ENCODE measurements at places on chromosomes 1 and 21. TPM values are rescaled to one million over a fixed set of nuclear protein-coding genes. Genes with fewer than 3 reads are reported as not detected.

Gene LRRC8B
- total RNA-seq: 5.0 TPM

Gene BLACAT1
- 3.9 TPM for total RNA-seq

Gene NHLH2
- 0.06 TPM for total RNA-seq

Gene BCAN
- not detected for total RNA-seq

Gene RBP7
- total RNA-seq: 11.8 TPM

Gene RCAN1
- total RNA-seq: 19.6 TPM

Gene SLC25A34
- total RNA-seq: 0.75 TPM

Gene TNFRSF25
- total RNA-seq: 9.6 TPM

Gene MYBPH
- not detected for total RNA-seq

Gene IL19
- total RNA-seq: not detected
